ENCODE measurements at places on chromosomes 1 and 21.

DNA sequence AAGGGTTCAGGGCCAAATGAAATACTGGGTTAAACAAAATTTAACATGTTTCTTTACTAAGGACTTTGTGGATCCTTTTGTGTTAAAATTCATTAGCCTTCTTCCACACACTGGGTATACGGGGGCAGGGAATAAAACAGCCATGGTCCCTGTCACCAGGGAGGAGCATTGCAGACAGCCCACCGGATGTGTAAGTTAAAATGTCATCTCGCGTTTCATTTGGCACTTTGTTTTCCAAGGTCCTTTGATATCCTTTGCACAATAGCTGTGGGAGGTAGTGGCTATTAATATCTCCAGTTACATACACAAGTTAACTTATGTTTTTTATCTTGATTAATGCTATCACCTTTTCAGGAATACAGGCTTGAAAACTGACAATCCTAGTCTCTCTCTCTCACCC is 172.7 kb downstream of the BARHL2 start:
- no peak for DNase-seq

- no peak for DNase-seq
Observed at GRCh38 chr1:15941044-15941840, 34.7 kb downstream of the ZBTB17 start.

GRCh38 chr1:8866792-8867415 is 11.6 kb downstream of the ENO1 start:
- no peak for DNase-seq

DNA sequence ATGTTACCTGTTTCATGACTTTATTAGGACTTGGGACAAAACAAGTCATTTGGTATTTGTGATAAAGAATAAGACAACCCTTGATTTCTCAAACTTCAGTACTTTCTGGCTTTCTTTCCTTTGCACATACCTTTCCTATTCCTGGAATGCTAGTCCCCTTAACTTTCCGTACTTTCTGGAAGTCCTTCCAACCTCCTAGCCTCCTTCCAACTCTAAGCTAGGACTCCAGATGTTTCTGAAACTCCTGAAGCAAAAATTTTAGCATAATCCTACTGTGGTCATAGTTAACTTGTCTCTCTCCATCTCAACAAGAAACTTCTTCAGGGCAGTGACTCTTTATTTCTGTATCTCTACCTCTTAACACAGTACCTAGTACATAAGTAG is 19.8 kb upstream of the C1orf105 start:
- no peak for DNase-seq

DNA sequence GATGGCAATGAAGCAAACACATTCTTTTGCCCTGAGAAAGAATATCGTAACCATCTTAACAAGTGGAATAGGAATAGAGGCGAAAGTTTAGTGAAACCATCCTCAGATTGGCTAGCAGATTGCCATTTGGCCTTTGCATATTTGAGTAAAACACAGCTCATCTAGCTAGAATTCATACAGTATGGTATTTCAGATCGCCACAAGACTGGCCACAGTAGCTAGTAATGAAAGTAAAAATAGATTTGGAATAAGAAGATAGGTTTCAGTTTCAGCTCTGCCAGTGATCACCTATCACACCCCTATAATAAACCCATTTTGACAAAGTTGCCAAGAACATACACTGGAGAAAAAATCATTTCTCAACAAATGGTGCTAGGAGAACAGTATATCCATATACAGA is 294.9 kb downstream of the LRRIQ3 start:
- DNase-seq = no peak
